Gastroesophageal sphincter (tissue), 4 donors: ENCODE measurements at places on chromosomes 7 and 10.

DNA sequence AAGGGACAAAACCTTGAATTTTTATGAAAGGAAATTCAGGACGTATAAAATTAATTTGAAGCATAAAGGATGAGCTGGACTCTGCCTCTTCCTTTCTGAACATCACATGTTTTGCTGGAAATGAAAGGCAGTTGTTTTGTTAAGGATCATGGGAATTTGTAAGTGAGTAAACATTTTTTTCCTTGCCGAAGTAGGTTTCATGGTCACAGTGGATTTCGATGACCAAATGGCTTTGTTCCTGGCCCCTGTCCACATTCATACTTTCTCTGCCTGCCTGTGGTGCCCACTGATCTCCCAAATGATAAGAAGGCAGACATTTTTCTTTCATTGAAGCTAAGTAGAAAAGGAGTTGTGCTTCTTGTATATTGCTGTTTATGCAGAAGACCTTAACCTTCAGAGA, 104.2 kb downstream of the ARID5B start:
- ATAC-seq, result no peak

DNA sequence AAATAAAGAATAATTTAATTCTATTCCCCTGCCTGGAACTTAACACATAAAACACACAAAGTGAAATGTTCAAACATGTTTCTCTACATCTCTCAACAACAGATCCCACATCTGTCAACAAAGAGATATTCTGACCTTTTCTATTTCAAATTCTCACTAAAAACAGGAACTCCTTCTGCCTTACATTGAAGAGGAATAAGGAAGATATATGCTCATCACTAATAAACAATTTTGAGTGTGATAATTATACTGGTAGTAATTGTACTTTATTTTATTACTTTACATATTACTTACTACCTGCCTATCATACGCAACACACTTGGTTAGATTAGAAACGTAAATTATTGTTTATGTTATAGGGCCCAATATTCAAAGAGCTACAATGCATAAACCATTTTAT, 13.4 kb downstream of the AKR1C2 start:
- ATAC-seq, result no peak

DNA sequence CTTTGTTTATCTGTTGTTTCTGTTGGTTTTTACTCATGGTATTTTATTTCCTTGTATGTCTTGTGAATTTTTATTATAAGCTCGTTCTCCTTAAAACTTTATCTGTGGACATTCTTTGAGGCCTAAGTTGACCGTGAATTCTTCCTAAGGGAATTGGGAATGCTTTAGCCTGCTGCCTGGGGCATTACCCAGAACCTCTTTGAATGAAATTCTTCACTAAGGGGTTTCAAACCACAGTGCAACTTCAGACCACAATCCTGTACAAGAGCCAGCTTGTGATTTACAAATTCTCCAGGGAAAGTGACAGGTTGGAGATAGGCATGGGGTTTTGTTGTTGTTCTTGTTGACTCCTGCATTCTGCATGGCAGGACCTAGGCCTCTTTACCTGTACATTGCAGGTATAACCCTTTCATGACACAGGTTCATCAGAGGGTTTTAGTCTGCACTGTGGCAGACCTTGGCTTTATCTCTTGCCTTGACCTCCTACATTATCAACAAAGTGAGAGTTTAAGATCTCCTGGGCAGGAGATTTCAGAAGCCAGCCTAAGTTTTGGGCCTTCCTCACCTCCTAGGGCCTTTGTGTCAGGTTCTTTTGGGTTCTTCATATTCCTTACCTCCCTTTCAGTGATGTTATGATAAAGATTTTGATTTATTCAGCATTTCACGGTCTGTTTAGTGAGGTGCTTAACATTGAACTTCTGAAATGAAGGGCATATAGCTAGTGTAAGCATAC, 70.2 kb downstream of the ABCC2 start:
- ATAC-seq, result no peak

GRCh38 chr7:80142853-80143580, 8.4 kb downstream of the GNAI1 start:
- no peak for ATAC-seq

DNA sequence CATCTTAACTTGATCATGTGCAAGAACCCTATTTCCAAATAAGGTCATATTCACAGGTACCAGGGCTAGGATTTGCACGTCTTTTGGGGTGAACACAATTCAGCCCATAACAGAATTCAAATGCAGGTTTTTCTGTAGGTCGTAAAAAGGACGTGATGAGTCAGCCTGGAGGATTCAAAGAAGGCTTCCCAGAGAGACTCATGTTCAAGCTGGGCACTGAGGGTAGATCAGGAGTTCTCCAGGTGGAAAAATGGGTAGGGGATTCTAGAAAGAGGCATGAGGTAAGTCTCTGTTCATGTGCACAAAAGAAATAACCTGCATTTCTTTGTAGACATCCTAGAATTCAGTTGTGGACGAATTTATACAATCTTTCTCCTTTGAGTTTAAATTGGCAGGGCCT, 160.4 kb downstream of the RPS24 start:
- no peak for ATAC-seq

- ATAC-seq, result no peak
These were observed 89.6 kb downstream of the USP6NL start for GRCh38 chr10:11521860-11522259.

GRCh38 chr10:129926066-129927055, 37.7 kb downstream of the EBF3 start:
- ATAC-seq, result no peak

GRCh38 chr7:153541903-153542302, 510.3 kb upstream of the DPP6 start:
- ATAC-seq, result no peak

GRCh38 chr7:111266613-111267012, 175.7 kb downstream of the LRRN3 start:
- ATAC-seq, result no peak

DNA sequence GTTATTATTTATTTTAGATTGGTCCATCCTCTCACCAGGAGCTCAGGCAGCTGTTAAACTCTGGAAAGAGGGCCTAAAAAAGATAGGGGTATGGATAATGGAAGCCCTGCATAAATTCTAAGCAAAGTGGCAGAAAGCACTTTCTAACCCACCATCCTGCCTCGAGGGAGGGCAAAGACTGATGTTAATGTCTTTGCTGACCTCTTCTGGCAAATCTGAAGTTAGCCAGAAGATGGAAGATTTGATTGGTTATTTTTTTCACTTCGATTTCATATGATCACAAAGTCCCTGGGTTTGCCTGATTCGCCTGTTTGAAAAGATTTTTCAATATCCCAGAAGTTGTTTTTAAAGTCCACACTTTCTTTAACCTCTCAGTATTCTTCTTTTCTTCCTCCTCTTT, 24.8 kb downstream of the OR9A2 start:
- no peak for ATAC-seq

- no peak for ATAC-seq
These were observed 7.7 kb downstream of the ZNF33B start for GRCh38 chr10:42630537-42631134.

DNA sequence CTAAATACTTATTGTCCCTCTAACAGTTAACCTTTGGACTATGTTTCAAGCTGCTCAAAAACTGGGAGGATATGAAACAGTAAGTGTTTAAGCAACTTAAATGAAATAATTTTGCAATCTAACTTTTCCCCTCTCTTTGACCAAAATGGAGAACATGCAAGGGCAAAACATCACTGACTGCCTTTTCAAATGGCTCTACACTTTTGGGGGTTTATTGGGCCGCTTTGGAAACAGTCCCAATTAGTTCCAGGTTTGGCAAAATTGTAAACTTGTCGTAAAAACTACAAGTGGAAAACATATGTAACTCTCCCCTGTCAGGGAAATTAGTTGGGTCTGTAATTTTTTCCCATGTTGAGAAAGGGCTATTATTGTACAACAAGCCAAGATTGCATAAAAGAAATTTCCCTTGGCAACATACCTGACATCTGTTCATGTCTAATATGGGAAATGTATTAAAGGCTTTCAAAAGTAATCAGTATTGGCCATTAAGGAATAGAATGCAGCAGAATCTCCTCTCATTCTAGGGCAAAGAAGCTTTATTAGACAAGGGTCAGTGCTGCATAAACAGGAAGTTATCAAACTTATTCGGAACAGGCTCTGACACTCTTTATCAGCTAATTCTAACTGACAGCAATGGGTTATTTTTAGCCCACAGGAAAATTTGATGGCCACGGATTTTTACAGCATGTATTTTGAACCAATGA, 157.9 kb downstream of the ARID5B start:
- ATAC-seq, result no peak

- no peak for ATAC-seq
These were observed 2.4 kb downstream of the HOXA3 start for GRCh38 chr7:27149842-27150567.

GRCh38 chr10:29794776-29795611, 160.2 kb upstream of the SVIL start:
- ATAC-seq, result peak; percentile 66

DNA sequence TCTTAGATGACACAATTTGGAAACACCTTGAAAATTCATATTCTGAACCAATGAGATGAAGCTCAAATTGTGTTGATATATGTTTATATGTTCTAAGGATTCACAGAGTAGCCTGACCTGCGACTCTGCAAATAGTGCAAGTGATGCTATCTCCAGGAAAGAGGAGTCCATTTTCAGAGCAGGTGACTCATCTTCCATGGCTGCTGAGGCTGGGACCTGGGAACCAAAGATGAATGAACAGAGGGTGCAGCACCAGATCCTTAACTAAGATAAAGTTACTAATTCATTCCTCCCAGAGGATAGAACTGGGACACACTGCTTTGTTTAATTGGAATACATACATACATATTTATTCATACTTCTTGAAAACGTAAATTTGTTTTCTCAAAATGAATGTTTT, 240.6 kb upstream of the SEMA3C start:
- ATAC-seq, result no peak

DNA sequence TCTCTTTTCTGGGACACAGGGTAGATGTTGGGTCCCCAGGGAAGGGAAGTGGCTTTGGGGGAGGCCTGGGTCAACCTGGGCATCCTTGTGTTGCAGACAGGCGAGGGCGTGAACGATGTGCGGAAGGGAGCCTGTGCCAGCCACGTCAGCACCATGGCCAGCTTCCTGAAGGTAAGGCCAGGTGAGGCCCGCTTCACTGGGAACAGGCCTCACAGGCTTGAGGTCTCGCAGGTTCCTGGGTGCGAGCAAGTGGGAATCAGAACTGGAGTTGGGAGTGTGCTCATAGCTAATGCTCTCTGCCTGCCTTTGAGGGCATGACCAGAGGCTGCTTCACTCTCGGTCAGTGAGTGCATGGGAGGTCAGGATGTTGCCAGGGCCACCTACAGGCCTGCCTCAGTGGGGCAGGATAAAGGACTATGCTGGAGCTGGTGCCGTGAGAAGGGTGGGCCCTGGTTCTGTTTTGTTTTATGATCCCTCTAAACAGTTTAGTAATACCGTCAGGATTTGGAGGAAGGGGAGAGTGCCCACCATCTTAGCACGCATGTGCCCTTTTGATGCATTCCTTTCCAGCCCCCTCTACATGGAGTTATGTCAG, 8.4 kb downstream of the DBNL start:
- no peak for ATAC-seq

DNA sequence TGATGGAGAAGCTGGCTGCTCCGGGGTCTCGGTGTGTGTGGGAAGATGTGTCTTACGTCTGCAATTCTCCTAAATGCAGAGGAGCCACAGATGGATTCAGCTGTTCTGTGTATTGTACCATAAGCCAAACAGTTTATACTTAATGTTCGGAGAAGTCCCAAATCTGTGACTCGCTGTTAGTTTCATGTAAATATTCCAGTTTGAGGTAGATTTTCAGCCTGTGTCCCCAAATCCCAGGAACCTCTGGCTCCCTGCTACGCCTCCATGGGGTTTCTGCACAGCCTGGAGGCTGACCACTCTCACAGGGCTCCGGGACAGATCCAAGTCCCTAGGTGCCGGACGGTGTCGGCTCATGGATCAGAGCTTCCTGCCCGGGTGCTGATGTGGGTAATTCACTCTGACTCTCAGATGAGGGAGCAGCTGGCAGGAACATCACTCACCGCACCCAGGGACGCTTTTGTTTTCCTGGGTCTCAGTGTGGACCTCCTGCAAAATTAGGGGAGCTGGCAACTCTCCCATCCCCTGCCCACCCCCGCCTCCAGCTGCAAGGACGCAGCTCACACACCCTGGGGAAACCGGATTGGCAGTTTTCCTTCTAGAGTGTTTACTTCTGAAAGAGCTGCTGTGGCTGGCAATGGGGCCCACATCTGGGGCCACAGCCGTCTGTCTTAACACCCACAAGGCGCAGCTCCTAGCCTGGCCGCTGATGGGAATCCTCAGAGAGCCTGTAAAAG, 421.1 kb upstream of the FOXK1 start:
- no peak for ATAC-seq
